ENCODE measurements at places on chromosomes 1 and 21.

DNA sequence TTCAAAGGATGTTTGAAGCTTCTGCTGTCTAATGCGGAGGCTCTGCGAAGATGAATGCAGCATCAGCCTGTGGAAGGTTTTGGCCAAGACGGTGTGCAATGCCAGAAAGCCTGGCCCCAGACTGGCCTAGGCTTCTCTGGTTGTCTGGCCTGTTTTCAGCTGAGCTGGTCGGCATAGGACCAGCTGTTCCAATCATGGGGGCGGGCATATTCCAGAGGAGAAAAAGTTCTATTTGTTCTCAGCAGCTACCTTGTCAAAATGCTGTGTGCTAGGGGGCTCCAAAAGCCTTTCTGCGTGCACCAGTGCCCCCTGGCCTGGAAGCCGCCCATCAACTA is 57.6 kb downstream of the TGFB2 start:
- DNase-seq = no peak

DNA sequence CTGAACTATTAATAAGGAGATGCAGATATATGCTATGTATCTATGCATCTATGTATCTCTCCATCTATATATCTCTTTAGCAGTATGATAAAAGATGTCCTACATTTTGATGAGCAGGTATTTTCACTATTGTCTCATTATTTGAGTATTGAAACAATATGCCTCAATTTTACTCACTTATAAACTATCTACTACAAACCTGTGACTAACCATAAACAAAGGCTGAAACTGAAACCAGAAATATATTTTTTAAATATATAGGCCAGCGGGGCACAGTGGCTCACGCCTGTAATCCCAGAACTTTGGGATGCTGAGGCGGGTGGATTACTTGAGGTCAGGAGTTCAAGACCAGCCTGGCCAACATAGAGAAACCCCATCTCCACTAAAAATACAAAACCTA is 22.0 kb downstream of the EIF4G3 start:
- no peak for DNase-seq

DNA sequence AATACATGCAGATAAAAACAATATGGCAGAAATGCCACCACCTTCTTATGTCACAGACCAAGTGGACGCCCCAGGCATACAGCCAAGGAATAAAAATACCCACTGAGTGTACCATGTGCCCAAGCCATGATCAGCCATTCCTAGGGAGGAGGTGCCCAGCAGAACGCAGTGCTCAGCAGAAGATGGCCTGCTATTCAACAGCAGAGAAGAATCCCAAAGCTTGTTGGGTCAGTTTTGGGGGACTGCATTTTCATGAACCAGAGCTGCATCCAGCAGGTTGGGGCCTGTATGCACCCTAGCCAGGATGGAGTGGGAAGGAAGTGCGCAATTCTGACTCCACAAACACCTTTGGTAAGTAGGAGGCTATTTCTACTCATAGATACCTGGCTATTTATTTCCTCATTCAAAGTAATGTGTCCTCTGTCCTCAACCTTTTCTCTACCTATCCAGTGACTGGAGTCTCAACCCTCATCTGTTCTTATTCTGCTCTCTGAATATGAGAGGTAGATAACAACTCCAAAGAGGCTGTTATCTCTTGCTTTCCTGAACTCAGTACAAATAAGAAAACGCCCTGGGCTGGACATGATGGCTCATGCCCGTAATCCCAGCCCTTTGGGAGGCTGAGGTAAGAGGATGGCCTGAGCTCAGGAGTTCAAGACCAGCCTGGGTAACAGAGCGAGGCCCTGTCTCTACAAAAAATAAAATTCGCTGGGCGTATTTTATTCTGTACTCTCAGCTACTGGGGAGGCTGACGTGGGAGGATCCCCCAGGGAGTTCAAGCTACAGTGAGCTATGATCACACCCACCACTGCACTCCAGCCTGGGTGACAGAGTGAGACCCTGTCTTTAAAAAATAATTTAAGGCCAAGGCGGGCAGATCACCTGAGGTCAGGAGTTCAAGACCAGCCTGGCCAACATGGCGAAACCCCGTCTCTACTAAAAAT is 2.5 kb upstream of the PLEKHM2 start:
- DNase-seq = no peak

GRCh38 chr1:200376528-200376927 is 33.3 kb downstream of the ZNF281 start:
- no peak for DNase-seq

DNA sequence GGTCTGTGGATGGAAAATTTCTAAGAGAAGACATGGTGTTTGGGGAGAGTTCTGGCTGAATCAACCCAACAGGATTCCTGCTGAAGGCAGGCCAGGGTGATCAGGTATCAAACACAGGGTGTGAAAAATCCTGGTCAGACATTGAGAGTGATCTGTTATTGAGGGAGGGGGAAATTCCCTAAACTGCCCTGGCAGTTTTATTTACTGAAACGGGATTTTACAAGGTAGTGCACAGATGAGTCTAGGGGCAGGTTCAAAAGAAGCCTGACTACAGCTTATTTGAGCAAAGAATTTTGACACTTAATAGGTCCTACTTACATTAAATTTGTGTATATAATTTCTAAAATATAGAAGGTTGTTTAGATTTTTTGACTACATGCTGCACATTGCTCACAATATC is 569.4 kb upstream of the RGS18 start:
- no peak for DNase-seq

- no peak for DNase-seq
These were observed 36.2 kb upstream of the LRIG2 start for GRCh38 chr1:113036639-113037321.

- no peak for DNase-seq
These were observed 124.5 kb downstream of the CRB1 start for GRCh38 chr1:197392541-197392940.

DNA sequence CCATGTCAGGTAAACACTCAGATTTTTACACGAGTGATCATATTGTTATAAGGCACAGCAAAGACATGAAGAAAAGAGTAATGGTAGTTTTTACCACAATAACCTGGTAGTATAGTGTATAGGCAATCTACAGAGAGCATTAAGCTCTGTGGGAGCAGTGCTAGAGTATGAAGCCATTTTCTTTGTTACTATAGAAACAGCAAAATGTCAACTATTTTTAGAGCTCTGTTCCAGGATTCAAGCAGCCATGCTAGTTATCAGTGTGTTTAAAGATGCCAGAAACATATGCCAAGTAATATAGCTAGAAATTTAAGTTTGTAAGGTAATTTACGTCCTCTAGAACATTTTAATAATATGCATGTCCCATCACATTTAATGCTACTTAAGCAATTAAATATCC is 77.6 kb upstream of the RGS18 start:
- DNase-seq = no peak

- DNase-seq = no peak
These were observed 75.0 kb upstream of the CHRM3 start for GRCh38 chr1:239311331-239311730.

- DNase-seq = no peak
These were observed 10.6 kb downstream of the MROH7 start for GRCh38 chr1:54652168-54652567.

GRCh38 chr1:107480548-107481415 is 339.9 kb downstream of the NTNG1 start:
- no peak for DNase-seq

- DNase-seq = no peak
These were observed 108.3 kb downstream of the SIPA1L2 start for GRCh38 chr1:232521660-232522059.

- no peak for DNase-seq
These were observed at the start of gene C1orf167 for GRCh38 chr1:11761988-11762406. Gene C1orf167 (plus strand): TSS chr1:11762193. CDS start chr1:11764401, 2,208 bp downstream.

DNA sequence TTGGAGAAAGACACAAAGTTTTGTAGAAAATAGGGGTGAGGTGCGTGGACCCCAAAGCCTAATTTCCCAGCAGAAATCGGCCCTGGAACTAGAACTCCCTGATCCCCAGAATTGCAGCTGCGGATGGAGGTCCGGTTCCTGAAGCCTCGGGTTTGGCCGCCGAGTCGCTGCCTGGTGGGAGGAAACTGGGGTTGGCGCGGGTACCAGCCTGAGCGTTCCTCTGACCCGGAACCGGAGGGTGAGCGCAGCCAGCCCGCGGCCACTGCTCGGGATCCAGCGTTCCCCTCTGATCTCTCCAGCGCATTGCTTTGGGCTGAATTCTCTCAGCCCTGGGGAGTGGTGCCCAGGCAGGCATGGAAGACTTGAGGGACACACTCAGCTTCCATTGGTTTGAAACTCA is 1.6 kb downstream of the ST6GALNAC5 start:
- no peak for DNase-seq

GRCh38 chr1:160827418-160827817 is 31.4 kb downstream of the LY9 start:
- DNase-seq = no peak

DNA sequence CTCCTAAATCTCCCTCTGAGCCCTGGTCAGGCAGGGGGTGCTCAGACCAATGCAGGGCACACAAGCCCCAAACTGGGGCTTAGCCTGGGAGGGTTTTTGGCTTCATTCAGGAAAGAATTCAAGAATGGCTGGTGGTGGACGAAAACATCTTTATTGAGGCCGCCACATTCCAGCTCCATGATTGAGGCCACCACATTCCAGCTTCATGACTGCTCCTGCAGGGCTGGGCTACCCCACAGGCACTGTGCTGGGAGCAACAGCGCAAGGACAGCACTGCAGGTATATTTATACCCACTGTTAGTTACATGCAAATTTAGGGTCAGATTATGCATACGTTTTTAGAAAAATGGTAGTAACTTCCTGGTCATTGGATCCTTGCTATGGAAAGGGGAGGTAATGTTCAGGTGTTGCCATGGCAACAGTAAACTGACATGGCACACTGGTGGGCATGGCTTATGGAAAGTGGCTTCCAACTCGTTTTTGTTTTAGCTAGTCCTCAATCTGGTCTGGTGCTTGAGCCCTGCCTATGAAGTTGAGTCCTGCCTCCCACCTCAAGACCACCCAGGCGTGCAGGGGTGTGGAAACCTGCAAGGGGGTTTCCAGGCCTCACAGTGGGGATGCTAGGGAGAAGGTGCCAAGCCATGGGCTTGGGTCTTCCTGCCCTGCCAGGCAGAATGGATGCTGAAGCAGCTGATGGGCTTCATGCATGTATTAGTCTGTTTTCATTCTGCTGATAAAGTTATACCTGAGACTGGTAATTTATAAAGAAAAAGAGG is 348.7 kb upstream of the AJAP1 start:
- no peak for DNase-seq

DNA sequence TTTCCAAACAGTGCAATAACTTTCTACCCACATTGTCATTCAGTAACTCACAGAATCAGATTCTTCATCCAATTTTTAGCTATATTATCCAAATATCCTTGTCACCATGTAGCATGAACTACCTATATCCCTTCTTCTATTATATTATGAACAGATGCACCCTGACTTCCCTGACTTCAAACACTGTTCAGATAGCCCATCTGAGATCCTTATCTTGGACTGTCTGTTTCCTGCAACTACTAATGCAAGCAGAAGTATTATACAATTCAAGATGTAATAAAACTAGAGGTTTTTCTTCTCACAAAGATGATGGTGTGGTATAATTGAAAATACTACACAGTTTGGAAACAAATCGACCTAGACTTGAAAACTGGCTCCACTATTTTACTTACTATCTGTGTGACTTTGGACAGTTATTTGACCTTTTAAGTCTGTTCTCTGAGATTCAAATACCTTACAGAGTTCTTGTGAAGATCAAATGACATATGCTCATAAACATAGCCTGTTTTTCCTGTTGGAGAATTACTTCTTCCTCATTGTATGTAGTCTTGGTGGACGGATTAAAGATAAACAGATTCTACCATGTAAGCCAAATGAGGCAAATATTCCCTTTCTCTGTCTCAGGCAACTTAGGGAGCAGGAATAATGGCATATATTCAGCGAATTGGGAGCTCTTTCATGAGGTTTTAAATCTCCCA is 407.9 kb upstream of the ZRANB2 start:
- no peak for DNase-seq

DNA sequence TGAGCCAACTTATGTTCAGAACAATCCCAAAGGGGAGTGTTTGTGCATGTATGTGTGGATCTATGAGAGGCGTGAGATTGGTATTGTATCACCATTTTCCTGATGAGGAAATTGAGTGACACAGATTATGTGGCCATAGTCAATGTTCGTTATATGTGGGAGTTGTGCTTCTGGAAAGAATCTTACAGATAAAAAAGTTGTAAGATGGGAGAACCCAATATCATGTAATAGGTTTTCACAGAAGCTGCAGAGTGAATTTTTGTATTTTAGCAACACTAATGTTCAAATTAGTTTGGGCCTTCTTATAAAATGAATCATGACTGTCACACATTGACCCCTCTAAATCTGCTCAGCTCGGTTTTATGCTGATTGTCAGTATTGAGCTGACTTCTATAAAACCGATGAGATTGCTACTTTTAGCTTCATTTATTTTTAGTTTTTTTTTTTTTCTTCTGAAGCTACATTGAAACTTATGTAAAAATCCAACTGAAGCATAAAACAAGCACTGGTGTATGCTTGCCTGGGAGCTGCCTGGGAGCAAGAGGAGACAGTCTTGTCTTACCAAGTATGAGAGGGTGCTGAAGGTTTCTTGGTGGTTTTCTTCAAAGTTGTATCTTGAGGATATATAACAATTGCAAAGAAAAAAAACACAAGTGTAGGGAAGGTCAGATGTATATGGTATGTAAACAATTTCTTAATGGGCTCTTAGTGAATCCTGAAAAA is 4.1 kb downstream of the RWDD3 start:
- no peak for DNase-seq

GRCh38 chr1:152981146-152981871 is 2.6 kb upstream of the SPRR1A start:
- DNase-seq = no peak

DNA sequence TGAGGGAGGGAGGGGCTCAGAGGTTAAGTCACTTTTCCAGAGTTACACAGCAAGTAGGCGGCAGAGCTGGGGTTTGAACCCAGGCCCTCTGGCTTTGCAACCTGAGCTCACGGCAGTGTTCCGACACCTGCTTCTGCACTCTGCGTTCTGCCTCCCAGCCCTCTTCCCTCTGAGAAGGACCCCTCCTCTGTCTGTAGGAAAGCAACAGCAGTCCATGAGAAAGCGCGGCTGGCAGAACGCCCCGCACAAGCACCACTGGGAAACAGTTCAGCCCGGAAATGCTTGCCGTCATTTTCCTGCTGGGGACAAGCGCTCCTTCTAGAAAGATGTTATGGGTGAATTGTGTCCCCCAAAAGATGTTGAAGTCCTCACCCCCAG is 241.1 kb downstream of the NPHP4 start:
- no peak for DNase-seq

DNA sequence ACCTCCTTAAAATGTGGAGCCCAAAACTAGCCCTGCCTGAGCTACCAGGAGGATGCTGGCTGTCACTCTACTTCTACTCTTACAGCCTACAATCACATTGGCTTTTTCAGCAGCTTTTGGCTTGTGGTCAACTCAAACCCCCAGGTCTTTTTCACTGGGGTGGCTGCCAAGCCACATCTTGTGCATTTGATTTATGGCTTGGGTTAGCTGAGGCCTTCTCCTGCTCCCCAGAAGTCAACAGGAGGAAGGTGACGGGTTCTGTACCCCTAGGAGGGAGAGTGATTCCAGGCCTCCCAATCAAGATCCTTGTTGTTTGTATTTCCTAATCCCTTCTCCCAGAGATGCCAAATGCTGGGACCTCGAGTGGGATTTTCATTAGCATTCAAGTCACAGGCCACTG is 124.3 kb downstream of the LACTBL1 start:
- no peak for DNase-seq

All from stimulated activated CD8-positive, alpha-beta memory T cell treated with anti-CD3 and anti-CD28 coated beads, Interleukin-7, amount 100 ng/mL, for 1 hour (primary cell).